ENCODE measurements at places on chromosomes 6 and 20. TPM values are rescaled to one million over a fixed set of nuclear protein-coding genes. Genes with fewer than 3 reads are reported as not detected.

GRCh38 chr6:150119173-150119572 is 23.7 kb upstream of the PPP1R14C start:
- H3K27ac ChIP-seq: no peak overlapping the region
- H3K27me3 ChIP-seq: no peaks in the 10 kb centered on the region
- H3K4me3 ChIP-seq: no peak overlapping the region

DNA sequence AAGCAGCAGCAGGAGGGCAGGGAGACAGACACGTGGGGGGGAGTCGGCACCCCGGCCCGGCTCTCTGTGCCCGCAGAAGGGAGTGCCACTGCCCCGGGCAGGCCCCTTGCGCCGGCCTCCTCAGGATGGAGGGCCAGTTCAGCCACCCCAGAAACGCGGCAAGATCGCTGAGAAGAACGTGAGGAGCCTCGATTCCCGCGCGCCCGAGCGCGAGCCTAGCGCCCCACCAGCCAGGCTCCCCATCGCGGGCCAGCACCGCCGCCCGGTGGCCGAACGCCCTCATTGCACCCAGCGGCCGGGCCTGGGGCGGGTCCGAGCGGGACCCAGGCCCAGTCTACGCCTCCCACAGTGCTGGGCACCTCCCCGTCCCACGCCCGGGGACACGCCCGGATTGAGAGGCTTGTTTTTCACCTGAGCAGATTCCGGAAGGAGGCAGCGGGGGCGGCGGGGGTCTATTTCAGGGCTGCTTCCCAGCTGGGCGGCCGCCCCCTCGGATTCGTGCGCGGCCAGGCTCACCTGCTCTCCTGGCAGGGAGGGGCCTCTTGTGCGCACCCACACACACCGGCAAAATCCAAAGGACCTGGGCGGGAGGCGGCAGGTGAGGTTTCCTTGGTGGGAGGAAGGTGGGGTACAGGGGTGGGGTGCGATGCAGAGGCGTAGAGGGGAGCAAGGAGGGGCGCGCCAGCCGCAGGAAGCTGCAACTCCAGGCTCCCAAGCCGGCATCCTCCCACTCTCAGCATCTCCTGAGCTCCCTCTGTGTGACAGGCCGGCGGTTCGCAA is 9.0 kb upstream of the GRM4 start:
- no peak overlapping the region for H3K4me3 ChIP-seq
- H3K36me3 ChIP-seq: no peaks in the 10 kb centered on the region
- no peak overlapping the region for H3K27ac ChIP-seq
- DNase-seq: peak; percentile 31

DNA sequence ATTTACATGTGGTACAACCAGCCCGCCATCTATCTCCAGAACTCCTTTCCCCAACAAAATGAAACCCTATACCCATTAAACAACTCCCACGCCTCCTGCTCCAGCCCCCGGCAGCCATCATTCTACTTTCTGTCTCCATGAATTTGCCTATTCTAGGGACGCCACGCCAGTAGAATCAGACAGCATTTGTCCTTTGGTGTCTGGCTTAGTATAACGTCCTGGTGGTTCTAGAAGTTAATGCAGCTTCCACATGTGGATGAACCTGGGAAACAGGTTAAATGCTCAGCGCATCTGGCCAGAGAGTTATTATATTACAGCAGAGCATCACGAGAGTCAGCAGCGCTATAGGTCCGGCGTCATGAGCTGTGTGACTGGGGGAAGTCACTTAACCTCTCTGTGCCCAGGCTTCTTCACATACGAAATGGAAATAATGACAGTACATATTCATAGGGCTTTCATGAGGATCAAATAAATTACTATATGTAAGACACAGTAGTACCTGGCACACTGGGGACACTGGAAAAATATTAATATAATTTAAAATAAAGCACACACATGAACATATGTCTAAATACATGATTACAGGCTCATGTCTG is 178.7 kb upstream of the TAB2 start:
- DNase-seq: no peak
- no peak overlapping the region for H3K4me3 ChIP-seq
- H3K27ac ChIP-seq: no peak overlapping the region
- peaks cover 3% of the 10 kb centered on the region for H3K27me3 ChIP-seq
- H3K36me3 ChIP-seq: no peaks in the 10 kb centered on the region

DNA sequence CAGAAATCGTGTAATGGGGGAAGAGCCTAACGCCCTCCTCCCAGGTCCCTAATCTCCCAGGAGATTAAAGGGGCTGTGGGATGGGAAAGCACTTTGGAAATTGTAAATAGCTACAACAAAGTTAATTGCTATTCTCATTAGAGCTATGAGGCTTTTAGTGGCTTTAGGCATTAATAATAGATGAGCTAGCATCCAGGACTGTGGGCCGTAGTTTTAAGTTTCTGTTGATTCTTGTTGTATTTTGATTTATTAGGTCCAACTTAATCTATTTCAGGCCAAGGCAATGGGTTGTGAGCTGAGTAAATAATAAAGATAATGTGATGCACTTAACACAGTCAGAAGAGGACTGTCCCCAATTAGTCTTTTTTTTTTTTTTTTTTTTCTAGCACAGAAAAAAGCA is 67.7 kb downstream of the ANKRD6 start:
- no peak for DNase-seq
- no peaks in the 10 kb centered on the region for H3K27me3 ChIP-seq
- no peak overlapping the region for H3K4me3 ChIP-seq
- H3K4me1 ChIP-seq: no peaks in the 10 kb centered on the region

DNA sequence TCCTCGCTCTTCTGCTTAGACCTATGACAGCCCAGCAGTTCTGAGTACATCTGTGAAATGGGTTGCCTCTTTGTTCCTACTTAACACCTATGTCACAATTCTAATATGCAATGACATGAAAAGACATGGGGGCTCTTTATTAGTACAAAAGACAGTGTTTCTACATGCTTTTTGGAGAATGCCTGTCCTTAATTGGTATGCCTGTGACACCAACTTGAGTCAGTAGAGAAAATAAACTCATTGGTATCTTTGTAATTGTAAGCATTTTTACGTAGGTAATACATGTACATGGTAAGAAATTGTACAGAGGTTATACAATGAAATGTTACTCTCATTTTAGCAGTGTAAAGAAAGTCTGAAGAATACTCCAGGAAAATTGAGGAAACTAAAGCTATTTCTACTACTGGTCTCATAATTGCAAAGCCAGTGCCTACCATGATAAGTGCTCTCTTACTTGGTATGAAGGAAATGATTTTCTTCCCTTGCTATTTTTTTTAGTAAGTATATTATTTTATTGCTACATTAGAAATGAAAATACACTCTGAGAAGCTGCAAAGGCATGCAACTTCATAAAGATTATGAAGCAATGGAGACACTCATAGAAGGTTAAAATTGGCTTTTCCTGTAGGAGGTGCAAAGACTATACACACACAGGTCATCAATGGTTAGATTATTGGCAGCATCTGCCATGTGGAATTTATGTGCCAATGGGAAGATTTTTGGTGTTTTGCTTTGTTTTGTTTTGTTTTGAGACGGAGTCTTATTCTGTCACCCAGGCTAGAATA is 4.9 kb upstream of the EEF1A1 start:
- peaks cover 22% of the 10 kb centered on the region for H3K4me1 ChIP-seq
- no peaks in the 10 kb centered on the region for H3K36me3 ChIP-seq
- no peak overlapping the region for H3K4me3 ChIP-seq
- no peak for DNase-seq

DNA sequence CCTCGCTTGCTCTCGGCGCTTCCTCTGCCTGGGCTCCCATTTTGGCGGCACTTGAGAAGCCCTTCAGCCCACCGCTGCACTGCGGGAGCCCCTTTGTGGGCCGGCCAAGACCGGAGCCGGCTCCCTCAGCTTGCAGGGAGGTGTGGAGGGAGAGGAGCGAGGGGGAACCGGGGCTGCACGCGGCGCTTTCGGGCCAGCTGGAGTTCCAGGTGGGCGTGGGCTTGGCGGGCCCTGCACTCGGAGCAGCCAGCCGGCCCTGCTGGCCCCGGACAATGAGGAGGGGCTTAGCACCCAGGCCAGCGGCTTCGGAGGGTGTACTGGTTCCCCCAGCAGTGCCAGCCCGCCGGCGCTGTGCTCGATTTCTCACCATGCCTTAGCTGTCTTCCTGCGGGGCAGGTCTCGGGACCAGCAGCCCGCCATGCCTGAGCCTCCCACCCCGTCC is 10.2 kb upstream of the SRPK1 start:
- H3K4me1 ChIP-seq: no peaks in the 10 kb centered on the region
- DNase-seq: no peak
- no peak overlapping the region for H3K4me3 ChIP-seq
- H3K36me3 ChIP-seq: no peaks in the 10 kb centered on the region

GRCh38 chr6:90158936-90159335 is 137.7 kb downstream of the BACH2 start:
- no peaks in the 10 kb centered on the region for H3K4me1 ChIP-seq
- DNase-seq: no peak
- H3K36me3 ChIP-seq: no peaks in the 10 kb centered on the region
- H3K27ac ChIP-seq: no peak overlapping the region

DNA sequence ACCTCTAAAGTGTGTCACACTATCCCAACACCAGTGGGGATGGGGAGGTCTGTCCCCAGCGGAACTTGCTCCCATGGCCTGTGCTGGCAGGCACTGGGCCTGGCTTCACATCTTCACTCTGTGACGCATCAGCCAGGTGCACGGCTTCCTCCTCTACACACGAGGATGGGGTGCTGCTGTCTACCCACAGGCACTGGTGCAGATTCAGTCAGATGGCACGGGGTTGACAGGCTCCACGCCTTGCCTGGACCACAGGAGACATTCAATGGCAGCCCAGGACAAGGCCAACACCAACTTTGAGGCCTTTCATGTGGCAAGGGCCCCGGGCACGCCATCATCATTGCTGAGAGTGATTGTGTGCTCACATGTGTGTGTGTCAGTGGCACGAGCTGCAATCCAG is 92.4 kb downstream of the TMEM242 start:
- H3K27ac ChIP-seq: no peak overlapping the region
- no peaks in the 10 kb centered on the region for H3K36me3 ChIP-seq
- no peak overlapping the region for H3K4me3 ChIP-seq
- H3K4me1 ChIP-seq: peaks cover 15% of the 10 kb centered on the region

GRCh38 chr6:98514796-98515195 is 319.6 kb upstream of the POU3F2 start:
- H3K4me3 ChIP-seq: no peak overlapping the region
- no peaks in the 10 kb centered on the region for H3K4me1 ChIP-seq
- H3K27me3 ChIP-seq: no peaks in the 10 kb centered on the region
- DNase-seq: no peak
- no peaks in the 10 kb centered on the region for H3K36me3 ChIP-seq
- no peak overlapping the region for H3K27ac ChIP-seq

GRCh38 chr6:56789879-56790278 is 147.2 kb upstream of the DST start:
- H3K27ac ChIP-seq: no peak overlapping the region
- no peaks in the 10 kb centered on the region for H3K36me3 ChIP-seq
- no peak overlapping the region for H3K4me3 ChIP-seq
- DNase-seq: no peak
- no peaks in the 10 kb centered on the region for H3K27me3 ChIP-seq

GRCh38 chr20:24665196-24665595 is 195.8 kb downstream of the SYNDIG1 start:
- H3K27ac ChIP-seq: no peak overlapping the region
- DNase-seq: no peak
- no peak overlapping the region for H3K4me3 ChIP-seq
- no peaks in the 10 kb centered on the region for H3K27me3 ChIP-seq

FAM217A gene
- not detected for polyA plus RNA-seq

SNX21 gene
- polyA plus RNA-seq: 13.7 TPM

SRC gene
- polyA plus RNA-seq: 3.0 TPM

DNA sequence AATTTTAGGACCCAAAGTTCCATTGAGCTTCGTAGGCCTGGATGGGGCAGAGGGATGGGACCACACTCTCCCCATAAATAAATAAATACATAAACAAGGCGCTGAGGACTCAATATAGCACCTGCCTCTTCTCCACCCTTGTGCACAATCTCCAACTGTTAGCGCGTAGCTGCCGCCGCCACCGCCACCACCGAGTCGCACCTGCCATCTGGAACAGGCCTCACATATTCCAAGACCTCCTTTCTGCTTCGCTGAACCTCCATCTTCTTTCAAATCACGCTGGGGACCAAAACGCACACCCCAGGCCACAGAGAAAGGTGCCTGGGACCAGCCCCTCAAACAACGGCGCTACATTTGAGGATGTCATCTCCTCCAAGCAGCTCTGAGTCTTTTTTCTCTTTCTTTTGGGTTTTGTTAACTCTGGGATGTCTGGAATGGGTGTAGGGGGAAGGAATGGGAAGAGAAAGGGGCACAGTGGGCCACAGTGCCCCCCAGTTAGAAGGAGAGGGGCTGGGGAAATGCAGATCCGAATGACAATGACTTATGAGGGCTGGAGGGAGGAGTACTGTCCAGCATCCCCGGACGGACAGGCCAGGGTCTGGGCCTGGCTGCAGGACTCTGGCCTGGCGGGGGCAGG is 49.7 kb downstream of the NOL4L start:
- H3K4me3 ChIP-seq: no peak overlapping the region
- no peak for DNase-seq
- H3K4me1 ChIP-seq: peaks cover 17% of the 10 kb centered on the region
- H3K27me3 ChIP-seq: no peaks in the 10 kb centered on the region

- no peaks in the 10 kb centered on the region for H3K36me3 ChIP-seq
- peak; percentile 70 for DNase-seq
- no peak overlapping the region for H3K4me3 ChIP-seq
- H3K27me3 ChIP-seq: no peaks in the 10 kb centered on the region
- peaks cover 33% of the 10 kb centered on the region for H3K4me1 ChIP-seq
- H3K27ac ChIP-seq: no peak overlapping the region
Observed at GRCh38 chr6:170166511-170167122, 124.3 kb downstream of the DLL1 start.

GRCh38 chr6:35810971-35811698 is 6.0 kb downstream of the LHFPL5 start:
- H3K36me3 ChIP-seq: no peaks in the 10 kb centered on the region
- no peak for DNase-seq

BPI gene
- polyA plus RNA-seq: not detected

NKX2-4 gene
- polyA plus RNA-seq: not detected

DNA sequence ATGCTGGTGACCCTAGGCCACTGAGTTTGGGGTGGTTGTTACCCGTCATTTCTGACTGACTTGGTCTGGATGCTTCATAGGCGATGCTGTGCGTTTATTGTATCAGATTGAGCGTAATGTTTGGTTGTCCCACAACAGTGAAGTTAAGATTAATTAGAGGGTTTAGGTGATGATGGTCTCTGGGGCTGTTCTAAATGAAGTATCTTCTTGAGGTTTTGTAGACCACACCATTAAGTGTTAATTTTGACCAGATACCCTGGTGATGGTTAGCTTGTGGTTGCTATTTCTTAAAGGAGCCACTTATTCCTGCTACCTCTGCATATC is 132.8 kb downstream of the ARID1B start:
- DNase-seq: no peak
- H3K4me1 ChIP-seq: no peaks in the 10 kb centered on the region
- no peaks in the 10 kb centered on the region for H3K36me3 ChIP-seq
- H3K27me3 ChIP-seq: no peaks in the 10 kb centered on the region
- no peak overlapping the region for H3K4me3 ChIP-seq

- no peak overlapping the region for H3K27ac ChIP-seq
- no peak for DNase-seq
- no peaks in the 10 kb centered on the region for H3K4me1 ChIP-seq
- H3K36me3 ChIP-seq: no peaks in the 10 kb centered on the region
Observed at GRCh38 chr20:45320948-45321595, 13.0 kb upstream of the MATN4 start.
